AG20443 (cell line): ENCODE measurements at places on chromosomes 11 and 22.
A peak's percentile ranks its signal among the peaks of the same experiment; 100 is the strongest.

DNA sequence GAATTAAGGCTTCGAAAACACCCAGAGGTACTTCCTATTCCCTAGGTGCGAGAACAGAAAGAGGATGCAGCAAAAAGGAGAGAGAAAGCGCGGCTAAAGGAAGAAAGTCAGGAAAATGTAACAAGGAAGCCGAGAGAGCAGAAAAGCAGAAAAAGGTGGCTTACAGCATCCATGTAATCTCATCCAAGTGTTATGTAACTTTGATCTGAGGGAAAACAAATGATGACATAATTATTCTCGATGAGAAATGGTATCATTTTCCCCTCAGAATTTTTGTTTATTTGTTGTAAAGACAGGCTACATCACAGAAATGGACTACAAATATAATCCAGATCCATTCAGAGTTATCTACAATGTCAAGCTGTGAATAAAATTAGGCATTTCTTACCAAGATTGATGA lies 69.1 kb upstream of the APOA1 start:
- no peak for DNase-seq

DNA sequence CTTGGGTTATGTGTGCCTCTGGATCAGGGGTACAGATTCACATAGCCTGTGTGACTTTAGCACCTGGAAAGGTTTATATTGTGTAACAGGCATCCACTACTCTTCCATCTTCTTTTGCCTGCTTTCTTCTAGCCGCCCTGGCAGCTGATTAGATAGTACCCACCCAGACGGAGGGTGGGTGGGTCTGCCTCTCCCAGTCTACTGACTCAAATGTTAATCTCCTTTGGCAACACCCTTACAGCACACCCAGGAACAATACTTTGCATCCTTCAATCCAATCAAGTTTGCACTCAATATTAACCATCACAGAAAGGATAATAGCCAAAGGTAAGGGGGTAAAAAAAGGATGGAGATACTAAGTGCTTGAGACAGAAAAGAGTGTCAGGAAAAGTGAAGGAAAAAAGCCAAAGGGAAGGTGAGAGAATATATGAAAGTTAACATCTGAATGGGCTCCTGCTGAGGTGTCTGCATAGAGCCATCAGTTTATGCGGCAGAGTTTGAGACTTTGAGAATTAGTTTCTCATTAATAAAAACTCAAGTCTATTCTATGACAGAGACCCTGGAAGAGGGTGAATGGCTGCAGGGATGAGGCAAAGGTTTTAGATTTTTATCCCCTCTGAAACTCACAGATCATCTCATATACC lies 2.6 kb upstream of the OR51B6 start:
- no peak for DNase-seq

DNA sequence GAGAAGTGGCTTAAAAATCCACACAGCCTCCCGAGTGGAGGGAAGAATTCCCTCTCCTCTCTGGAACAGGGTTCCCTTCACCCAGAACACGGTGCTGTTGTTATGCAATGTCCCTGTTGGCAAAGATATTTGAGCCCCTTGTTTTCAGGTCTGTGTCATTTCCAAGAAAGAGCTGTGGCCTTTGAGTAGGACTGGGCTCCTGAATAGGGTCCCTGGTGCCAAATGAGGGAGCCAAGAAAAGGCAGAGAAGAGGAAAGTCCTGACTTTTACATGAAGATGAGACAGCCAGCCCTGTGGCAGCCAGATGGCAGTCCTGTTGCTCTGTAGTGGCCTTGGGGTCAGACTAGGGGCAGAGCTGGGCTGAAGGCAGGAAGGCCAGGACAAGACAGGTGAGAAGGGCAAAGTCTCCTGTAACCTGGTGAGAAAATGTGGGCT lies 51.2 kb upstream of the ELF5 start:
- no peak for DNase-seq

- no peak for DNase-seq
Measured at GRCh38 chr11:19869466-19869865, 156.8 kb downstream of the NAV2 start.

DNA sequence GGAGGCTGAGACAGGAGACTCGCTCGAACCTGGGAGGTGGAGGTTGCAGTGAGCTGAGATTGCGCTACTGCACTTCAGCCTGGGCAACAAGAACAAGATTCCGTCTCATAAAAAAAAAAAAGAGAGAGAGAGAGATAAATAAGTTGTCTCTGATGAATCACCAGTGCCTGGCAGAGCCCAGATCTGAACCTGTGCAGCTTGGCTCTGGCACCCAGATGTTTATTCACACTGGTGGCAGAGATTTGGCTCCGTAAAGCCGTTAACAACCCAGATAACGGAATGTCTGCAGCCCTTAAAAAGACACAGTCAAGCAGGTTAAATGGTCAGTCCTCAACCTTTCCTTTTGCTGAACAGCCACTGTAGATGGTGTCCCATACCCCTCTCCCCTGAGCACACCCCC lies 33.5 kb upstream of the RTL6 start:
- no peak for DNase-seq

DNA sequence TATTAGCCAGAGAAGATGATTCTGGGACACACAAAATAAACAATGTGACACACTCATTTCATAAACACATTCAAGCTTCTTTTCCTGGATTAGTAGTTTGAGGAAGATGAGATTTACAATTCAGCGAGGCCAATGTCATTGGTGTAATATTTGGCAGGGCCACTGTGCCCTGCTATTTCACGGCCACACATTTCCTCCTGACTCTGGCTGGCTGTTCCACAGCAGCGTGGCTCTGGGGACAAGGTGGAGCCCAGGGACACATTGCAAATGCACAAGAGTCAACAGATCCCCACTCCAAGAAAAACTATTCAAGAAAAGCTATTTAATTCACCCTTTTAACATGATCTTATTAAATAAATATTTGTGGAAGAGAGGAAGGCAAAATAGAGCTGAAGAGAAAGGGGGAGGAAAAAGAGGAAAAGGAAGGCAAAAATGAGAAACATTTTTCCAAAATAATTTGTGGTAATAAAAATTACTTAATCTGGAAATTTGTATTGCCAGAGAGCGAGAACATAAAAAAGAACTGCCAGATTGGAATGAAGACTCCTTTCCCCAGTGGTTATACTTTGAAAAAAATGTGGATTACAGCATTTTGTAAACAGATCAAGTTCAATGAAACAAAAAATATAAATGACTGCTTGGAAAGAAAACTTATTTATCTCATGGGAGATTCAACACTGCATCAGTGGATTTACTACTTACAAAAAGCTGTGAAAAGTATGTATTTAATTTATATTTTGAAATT lies 27.1 kb downstream of the NXPE2 start:
- DNase-seq: no peak

DNA sequence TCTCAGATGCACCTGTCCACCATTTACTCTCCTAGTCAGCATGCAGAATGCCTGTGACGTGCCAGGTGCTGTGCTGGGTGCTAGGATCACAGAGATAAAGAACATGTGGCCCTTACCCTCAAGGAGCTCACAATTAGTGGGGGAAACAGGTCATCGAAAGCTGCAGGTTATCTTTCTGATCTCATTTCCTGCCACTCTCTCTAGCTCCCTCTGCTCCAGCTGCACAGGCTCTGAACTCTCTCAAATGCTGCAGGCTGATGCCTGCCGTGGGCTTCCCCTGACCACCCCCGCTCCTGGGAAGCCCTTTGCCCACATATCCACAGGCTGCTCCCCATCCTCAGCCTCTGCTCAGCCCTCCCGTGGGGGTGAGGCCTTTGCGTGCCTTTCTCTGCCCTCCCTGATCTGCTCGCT lies 29.6 kb downstream of the SHANK3 start:
- DNase-seq: no peak

DNA sequence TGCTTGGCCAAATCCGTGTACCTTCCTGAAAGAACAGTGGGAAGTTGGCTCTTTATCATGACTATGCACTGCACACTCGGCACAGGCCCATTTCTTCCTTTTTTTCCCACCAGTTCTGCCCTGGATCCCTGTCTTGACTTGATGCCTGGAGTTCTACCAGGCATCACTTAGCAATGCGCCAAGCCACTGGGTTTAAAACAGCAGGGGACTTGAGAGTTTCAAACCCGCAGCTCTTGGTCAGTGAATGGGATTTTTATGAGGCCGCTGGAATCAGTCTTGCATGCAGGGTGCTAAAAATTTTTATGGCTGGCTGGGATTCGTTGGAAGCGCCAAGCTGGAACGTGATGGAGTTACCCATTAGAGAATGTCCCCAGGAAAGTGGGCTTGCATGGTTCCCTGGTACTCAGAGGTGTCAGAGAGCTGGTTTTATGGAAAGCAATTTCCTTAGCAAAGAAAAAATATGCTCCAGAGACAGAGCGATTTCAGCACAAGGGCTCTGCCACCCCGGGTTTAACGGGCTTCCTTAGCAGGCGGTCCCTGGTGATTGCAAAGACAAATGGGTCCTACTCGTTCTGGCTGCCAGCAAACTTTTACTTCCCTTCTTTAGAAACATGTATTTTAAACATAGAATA lies 432.9 kb downstream of the TENM4 start:
- no peak for DNase-seq

DNA sequence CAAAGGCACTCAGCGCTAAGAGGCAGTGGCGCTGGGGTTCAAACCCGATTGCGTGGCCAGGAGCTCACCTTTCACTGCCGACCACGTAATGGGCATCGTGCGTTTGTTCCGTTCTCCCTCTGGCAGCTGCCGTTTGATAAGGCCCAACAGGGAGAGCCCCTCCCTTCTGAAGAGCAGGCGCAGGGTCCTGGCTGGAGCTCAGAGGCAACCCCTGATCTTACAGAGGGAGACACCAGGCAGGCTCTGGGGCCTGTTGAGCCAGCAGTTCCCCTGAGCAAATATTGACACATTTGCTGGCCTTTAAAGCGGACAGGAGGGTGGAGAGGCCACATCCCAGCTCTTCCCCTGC lies 11.7 kb upstream of the C1QTNF6 start:
- DNase-seq: no peak

- no peak for DNase-seq
Measured at GRCh38 chr11:3817181-3817800, 8.9 kb downstream of the PGAP2 start.

- no peak for DNase-seq
Measured at GRCh38 chr11:61072316-61073109, 29.8 kb upstream of the CD5 start.

GRCh38 chr11:64218628-64219353 lies 7.2 kb downstream of the TRPT1 start:
- DNase-seq: no peak

GRCh38 chr11:116773203-116774097 lies 663 bp upstream of the BUD13 start:
- no peak for DNase-seq

- no peak for DNase-seq
Measured at GRCh38 chr11:25860677-25861450, 471.1 kb upstream of the ANO3 start.

DNA sequence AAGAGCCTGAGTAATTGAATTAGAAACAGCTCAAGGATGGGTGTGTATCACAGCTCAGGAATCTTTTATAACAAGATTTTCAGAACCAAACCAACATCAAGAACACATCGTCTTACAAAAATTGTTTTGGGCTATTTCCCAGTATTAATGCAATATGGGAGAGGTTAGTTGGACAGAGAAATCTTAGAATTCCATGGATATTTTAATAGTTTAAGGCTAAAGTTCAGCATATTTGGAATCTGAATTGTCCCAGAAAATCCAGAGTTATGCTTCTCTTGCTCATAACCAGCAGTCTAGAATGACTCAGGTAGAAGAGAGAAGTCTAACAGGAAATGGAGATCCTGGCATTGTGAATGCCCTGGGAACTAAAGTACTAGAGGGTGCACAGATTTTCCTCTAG lies 74.6 kb downstream of the ADM start:
- peak; percentile 67 for DNase-seq

GRCh38 chr11:16863389-16863788 lies 124.9 kb downstream of the C11orf58 start:
- DNase-seq: no peak

GRCh38 chr11:131430473-131431208 lies 60.2 kb downstream of the NTM start:
- DNase-seq: no peak

- DNase-seq: peak; percentile 48
Measured at GRCh38 chr11:72519220-72519881, 85.0 kb upstream of the CLPB start.

DNA sequence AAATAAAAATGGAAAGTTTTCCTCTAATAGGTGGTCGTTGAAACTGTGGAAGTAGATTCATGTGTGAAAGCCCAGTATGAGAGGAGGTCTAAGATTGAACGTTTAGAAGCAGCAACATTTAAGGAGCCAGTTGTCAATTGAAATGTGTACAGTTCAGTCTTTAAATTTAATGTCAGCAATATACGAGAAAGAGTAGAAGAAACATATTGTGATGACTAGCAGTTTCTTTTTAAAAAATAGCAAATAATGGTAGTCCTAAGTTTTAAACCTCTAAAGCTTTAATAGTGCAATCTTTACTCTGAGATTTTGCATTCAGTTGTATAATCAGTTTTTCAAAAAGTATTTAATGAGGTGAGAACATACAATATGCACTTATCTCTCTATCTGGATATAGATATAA lies 44.9 kb downstream of the TMEM135 start:
- no peak for DNase-seq

- no peak for DNase-seq
Measured at GRCh38 chr11:57935402-57936049, 88.2 kb upstream of the OR9Q1 start.

GRCh38 chr11:85307366-85307765 lies 319.8 kb downstream of the DLG2 start:
- DNase-seq: peak; percentile 26

- no peak for DNase-seq
Measured at GRCh38 chr11:111572581-111572980, 29.7 kb upstream of the SIK2 start.

GRCh38 chr11:117097389-117098268 lies 599 bp downstream of the SIK3 start:
- DNase-seq: peak; percentile 46

DNA sequence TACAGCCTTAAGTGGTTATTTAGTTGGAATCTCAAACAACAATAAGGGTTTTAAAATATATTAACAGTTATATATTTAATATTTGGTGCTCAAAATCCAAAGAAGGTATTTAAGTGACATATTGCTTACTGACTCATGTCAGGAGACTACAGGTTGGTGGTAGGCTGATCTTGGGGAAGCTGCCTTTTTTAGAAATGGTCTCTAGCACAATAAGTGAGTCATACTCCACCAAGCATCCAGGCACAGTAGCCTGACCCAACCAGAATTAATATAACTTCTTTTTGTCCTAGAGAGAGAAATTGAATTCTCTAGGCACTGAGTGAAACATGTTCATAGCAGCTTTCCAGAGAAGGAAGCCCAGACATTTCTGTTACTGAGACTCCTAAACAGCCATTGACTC lies 868.5 kb upstream of the TENM4 start:
- DNase-seq: no peak

- no peak for DNase-seq
Measured at GRCh38 chr11:131279654-131280384, 90.6 kb upstream of the NTM start.

DNA sequence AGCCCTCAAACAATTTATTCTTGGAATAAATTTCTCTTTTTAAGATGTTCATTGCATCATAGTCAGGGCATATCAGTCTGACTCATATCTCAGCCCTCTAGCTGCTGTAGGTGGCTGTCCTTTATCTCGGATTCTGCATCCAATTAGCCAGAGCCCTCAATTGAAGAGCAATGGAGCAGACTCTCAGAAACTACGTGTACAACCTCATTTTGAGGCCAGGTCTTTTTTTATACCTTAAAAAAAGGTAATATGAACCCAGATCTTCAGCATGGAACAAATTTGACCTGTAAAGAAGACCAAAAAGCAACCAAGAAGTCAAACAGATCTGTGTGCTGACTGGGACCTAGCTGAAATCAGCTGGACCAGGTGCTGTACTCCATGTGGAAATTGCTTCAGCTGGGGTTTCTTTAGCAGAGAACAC lies 8.7 kb downstream of the OR52A5 start:
- DNase-seq: no peak

- no peak for DNase-seq
Measured at GRCh38 chr11:76234021-76234415, 27.7 kb upstream of the WNT11 start.

GRCh38 chr11:78268591-78269410 lies 80.1 kb downstream of the USP35 start:
- peak; percentile 71 for DNase-seq
